ENCODE measurements at places on chromosomes 5 and 9. TPM values are rescaled to one million over a fixed set of nuclear protein-coding genes. Genes with fewer than 3 reads are reported as not detected.

Gene TESK1
- total RNA-seq = 42.8 TPM

Gene PRR16
- not detected for total RNA-seq

Gene ISL1
- total RNA-seq = not detected

Gene ENTPD2
- not detected for total RNA-seq

Gene EQTN
- total RNA-seq = not detected

Gene PCDHA1
- not detected for total RNA-seq

DNA sequence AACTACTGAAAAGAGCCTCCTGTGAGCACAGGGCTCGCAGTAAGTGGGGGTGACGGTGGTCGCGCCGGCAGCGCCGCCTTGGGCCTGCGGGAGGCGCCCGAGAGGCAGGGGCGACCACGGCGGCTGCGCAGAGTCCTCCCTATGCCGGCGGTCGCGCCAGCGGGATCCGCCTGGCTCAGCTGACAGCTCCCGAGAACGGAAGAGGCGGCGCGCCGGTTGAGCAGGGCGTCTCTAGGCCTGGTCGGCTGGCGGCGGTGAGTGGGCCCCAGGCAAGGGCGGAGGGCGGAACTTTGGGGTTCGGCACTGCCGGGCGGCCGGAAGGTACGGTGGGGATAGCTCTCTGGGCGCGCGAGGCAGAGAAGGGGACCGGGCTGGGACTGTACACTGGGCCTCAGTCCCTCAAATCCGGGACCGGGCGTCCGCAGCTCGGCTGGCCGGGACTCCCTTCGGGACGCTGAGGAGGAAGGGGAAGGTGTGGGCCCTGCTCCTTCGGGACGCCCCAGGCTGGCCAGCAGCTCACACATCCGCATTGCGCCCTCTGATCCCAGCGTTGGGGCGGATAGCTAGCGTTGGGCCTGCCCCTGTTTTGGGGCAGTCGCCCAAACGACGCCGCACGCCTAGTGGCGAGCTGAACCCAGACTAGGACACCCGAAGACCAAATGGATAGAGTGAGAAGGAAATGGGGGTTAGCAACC lies at the start of gene RNF14:
Gene RNF14 (plus strand): TSS at position 192 of the 695 bp plus-strand sequence. CDS start 4,484 bp downstream, outside the sequence.
- peaks cover 10% of the 10 kb centered on the region for H3K36me3 ChIP-seq
- H3K4me3 ChIP-seq = peak within 1 kb of the TSS; percentile 97
- no peaks in the 10 kb centered on the region for H3K27me3 ChIP-seq
- DNase-seq = peak; percentile 97
- H3K4me1 ChIP-seq = peaks cover 25% of the 10 kb centered on the region

DNA sequence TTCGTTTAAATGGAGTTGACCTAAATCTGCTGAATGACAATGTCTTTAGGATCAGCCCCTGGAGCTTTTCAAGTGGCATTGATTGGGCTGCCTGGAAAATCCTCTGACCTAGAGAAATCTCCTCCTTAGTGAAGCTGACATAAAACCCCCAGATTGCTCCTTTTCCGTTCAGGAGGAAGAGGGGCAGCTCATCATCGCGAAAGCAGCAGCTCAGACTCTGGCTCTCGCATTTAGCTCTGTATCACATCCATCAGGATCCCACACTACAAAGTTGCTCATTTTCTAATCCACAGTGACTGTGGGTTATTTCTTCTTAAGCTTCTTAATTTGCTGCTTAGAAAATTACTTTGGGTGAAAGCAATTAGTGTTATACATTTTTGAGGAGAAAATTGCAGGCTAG lies 373.7 kb downstream of the ENC1 start:
- H3K27ac ChIP-seq = no peak overlapping the region
- no peaks in the 10 kb centered on the region for H3K36me3 ChIP-seq
- H3K4me3 ChIP-seq = no peak overlapping the region
- no peak for DNase-seq

- H3K4me3 ChIP-seq = no peak overlapping the region
- H3K27ac ChIP-seq = no peak overlapping the region
- peaks cover 2% of the 10 kb centered on the region for H3K27me3 ChIP-seq
- no peak for DNase-seq
These were observed 125.3 kb downstream of the TRIM32 start for GRCh38 chr9:116812231-116813030.

DNA sequence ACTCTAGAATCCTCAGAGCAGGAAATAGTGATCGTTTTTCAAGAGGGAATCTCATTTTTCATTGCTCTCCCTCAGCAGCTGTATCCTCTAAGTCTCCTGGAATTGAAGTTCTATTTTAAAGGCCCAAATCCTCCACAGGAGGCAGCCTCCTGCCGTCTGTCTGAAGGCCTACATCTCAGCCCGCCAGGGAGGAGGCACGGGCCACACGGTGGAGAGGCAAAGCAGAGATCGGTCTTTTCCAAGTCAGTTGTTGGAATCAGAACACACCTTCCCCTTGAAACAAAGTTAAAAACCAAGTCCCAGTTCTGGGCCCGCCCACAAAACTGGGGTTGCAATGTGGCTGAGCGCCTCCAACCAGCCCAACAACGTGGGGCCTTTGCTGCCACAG lies 68.7 kb downstream of the RAPGEF1 start:
- DNase-seq = no peak
- peaks cover 2% of the 10 kb centered on the region for H3K36me3 ChIP-seq
- H3K4me3 ChIP-seq = no peak overlapping the region
- peaks cover 57% of the 10 kb centered on the region for H3K4me1 ChIP-seq
- H3K27ac ChIP-seq = peak overlapping the region; percentile 49

- peak overlapping the region; percentile 49 for H3K27ac ChIP-seq
- DNase-seq = peak; percentile 46
- peak overlapping the region; percentile 18 for H3K4me3 ChIP-seq
- H3K4me1 ChIP-seq = peaks cover 63% of the 10 kb centered on the region
- peaks cover 2% of the 10 kb centered on the region for H3K36me3 ChIP-seq
These were observed 135.9 kb downstream of the GADD45G start for GRCh38 chr9:89740722-89741121.

- H3K4me3 ChIP-seq = no peak overlapping the region
- H3K4me1 ChIP-seq = peaks cover 1% of the 10 kb centered on the region
- no peaks in the 10 kb centered on the region for H3K27me3 ChIP-seq
- H3K27ac ChIP-seq = no peak overlapping the region
- DNase-seq = no peak
These were observed 25.0 kb downstream of the ANKS6 start for GRCh38 chr9:98771209-98771874.

- peak overlapping the region; percentile 69 for H3K27ac ChIP-seq
- H3K4me1 ChIP-seq = peaks cover 21% of the 10 kb centered on the region
- peak overlapping the region; percentile 85 for H3K4me3 ChIP-seq
- peaks cover 9% of the 10 kb centered on the region for H3K27me3 ChIP-seq
- H3K36me3 ChIP-seq = peaks cover 6% of the 10 kb centered on the region
These were observed 783 bp upstream of the ZFR start for GRCh38 chr5:32445287-32445758.

DNA sequence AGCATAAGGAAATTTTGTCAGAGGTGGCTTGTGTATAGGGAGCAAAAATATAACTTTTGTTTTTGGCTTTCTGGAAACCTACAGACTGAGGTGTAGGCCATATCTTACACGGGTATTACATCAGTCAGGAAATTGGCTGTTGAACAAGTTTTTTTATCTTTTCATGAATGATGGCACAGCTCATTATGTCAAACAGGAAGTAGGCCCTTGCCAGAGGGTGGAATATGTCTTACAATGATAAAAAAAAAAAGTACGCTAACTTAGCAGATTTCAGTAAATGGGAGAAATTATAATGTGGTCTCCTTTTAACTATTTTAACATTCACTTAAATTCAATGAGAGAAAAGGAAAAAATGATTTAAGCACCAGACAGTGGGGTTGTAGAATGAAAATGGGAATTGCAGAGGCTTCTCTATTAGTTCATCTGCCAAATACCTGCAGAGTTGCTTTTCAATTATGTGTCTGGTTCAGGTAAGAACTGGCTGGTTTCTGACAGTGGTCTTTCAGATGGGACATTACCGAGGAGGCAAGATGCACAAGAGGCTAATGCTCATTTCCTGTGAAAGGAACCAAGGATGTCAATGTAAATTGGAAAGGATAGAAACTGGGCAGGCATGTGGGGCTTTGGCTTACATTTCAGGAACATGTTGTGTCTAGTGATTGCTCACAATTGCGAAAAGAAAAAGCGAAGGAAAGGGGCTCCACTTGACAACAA lies 169.9 kb downstream of the NNT start:
- DNase-seq = no peak
- H3K36me3 ChIP-seq = peaks cover 2% of the 10 kb centered on the region
- H3K4me1 ChIP-seq = peaks cover 6% of the 10 kb centered on the region
- peaks cover 3% of the 10 kb centered on the region for H3K27me3 ChIP-seq

DNA sequence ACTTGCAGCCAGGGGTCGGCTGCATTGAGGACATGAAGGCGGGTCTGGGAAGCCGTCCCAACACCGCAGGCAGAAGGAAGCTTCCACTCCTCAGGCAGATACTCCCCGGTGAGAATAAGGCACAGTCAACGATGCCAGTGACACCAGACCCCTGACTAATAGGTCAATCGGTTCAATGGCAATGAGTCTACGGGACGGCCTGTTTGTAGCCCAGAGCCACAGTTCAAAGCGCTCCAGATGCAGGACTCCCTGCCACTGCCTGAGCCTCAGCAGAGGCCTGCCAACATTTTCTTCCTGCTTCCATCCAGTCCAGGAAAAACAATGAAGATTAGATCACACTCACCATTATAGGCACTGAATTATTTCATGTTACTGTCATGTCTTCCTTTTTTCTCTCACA lies 84.5 kb upstream of the SIMC1 start:
- no peaks in the 10 kb centered on the region for H3K36me3 ChIP-seq
- no peaks in the 10 kb centered on the region for H3K4me1 ChIP-seq
- no peak overlapping the region for H3K4me3 ChIP-seq
- no peak overlapping the region for H3K27ac ChIP-seq
- DNase-seq = no peak

GRCh38 chr9:95696701-95697100 lies 178.8 kb upstream of the ERCC6L2 start:
- peaks cover 10% of the 10 kb centered on the region for H3K27me3 ChIP-seq
- no peaks in the 10 kb centered on the region for H3K4me1 ChIP-seq
- no peaks in the 10 kb centered on the region for H3K36me3 ChIP-seq

DNA sequence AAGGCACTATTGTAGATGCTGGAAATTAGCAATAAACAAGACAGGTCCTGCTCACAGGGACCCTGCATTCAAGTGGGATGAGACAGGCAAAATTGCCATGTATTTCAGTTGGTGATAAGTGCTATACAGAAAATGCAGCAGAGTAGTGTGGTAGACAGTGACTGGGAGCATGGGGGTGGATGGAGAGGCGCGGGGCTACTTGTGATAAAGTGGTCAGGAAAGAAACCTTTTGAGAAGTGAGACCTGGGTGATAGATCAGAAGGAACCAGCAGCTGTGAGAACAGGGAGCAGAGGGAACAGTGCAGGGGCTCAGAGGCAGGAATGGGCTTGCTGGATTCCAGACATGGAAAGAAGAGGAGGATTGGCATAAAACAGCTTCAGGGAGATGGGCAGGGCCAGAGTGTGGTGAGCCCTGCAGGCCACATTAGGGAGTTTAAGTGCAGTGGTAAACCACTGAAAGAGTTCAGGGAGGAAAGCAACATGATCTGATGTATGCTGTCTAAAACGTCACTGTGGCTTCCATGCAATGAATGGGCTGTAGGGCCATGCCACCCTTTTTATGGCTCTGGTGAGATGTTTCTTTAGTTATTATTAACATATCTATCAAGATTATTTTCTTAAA lies 7.3 kb downstream of the CRHBP start:
- peak; percentile 31 for DNase-seq
- no peak overlapping the region for H3K27ac ChIP-seq
- peak overlapping the region; percentile 1 for H3K4me3 ChIP-seq
- H3K27me3 ChIP-seq = peaks cover 62% of the 10 kb centered on the region
- H3K4me1 ChIP-seq = peaks cover 12% of the 10 kb centered on the region
- no peaks in the 10 kb centered on the region for H3K36me3 ChIP-seq

- no peak for DNase-seq
- H3K36me3 ChIP-seq = no peaks in the 10 kb centered on the region
- no peaks in the 10 kb centered on the region for H3K27me3 ChIP-seq
- no peak overlapping the region for H3K27ac ChIP-seq
- no peaks in the 10 kb centered on the region for H3K4me1 ChIP-seq
These were observed 177.2 kb downstream of the OSTF1 start for GRCh38 chr9:75265525-75265972.

- DNase-seq = no peak
- no peaks in the 10 kb centered on the region for H3K27me3 ChIP-seq
- peaks cover 1% of the 10 kb centered on the region for H3K4me1 ChIP-seq
- no peak overlapping the region for H3K4me3 ChIP-seq
- no peaks in the 10 kb centered on the region for H3K36me3 ChIP-seq
These were observed 420.6 kb upstream of the SLC30A5 start for GRCh38 chr5:68673106-68673822.

- no peaks in the 10 kb centered on the region for H3K4me1 ChIP-seq
- no peak overlapping the region for H3K27ac ChIP-seq
- no peaks in the 10 kb centered on the region for H3K36me3 ChIP-seq
- H3K27me3 ChIP-seq = peaks cover 3% of the 10 kb centered on the region
- no peak overlapping the region for H3K4me3 ChIP-seq
- DNase-seq = no peak
These were observed 19.9 kb upstream of the CHSY3 start for GRCh38 chr5:129884322-129884721.

- no peak for DNase-seq
- no peak overlapping the region for H3K4me3 ChIP-seq
- H3K4me1 ChIP-seq = no peaks in the 10 kb centered on the region
- H3K27me3 ChIP-seq = peaks cover 4% of the 10 kb centered on the region
- no peaks in the 10 kb centered on the region for H3K36me3 ChIP-seq
These were observed 163.4 kb downstream of the ICE1 start for GRCh38 chr5:5585751-5586341.

DNA sequence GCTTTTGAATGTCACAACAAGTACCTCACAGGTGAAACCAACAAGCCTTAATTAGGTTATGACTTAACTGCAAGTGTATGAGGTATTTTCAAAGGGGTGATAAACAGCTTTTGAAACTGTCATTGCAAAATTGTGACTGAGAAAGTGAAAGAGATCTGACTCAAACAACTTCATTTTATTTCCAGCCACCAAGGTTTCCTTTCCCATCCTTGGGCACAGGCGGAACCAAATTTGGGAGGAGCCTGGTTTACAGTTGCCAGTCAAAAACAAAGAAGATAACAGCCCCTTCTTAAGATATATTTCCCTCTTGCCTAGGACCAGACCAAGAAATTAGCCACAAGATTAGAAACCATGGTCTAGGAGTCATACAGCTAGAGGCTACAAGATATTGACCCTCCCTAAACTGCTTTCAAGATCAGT lies 417.1 kb downstream of the CSNK1G3 start:
- DNase-seq = no peak
- H3K4me3 ChIP-seq = no peak overlapping the region
- no peak overlapping the region for H3K27ac ChIP-seq
- no peaks in the 10 kb centered on the region for H3K27me3 ChIP-seq
- H3K36me3 ChIP-seq = no peaks in the 10 kb centered on the region
- H3K4me1 ChIP-seq = no peaks in the 10 kb centered on the region

GRCh38 chr5:16809010-16809394 lies 127.1 kb downstream of the MYO10 start:
- no peaks in the 10 kb centered on the region for H3K4me1 ChIP-seq
- no peaks in the 10 kb centered on the region for H3K36me3 ChIP-seq
- peaks cover 8% of the 10 kb centered on the region for H3K27me3 ChIP-seq
- H3K27ac ChIP-seq = no peak overlapping the region
- H3K4me3 ChIP-seq = no peak overlapping the region
- no peak for DNase-seq

Data from activated naive CD8-positive, alpha-beta T cell treated with anti-CD3 and anti-CD28 coated beads, Interleukin-2, amount 10 ng/mL, durations not matched to agents 7 days and 5 days (primary cell).